ENCODE measurements at places on chromosomes 12 and 14.

- no peak for DNase-seq
Observed at GRCh38 chr14:60276347-60276746, 27.3 kb downstream of the PPM1A start.

DNA sequence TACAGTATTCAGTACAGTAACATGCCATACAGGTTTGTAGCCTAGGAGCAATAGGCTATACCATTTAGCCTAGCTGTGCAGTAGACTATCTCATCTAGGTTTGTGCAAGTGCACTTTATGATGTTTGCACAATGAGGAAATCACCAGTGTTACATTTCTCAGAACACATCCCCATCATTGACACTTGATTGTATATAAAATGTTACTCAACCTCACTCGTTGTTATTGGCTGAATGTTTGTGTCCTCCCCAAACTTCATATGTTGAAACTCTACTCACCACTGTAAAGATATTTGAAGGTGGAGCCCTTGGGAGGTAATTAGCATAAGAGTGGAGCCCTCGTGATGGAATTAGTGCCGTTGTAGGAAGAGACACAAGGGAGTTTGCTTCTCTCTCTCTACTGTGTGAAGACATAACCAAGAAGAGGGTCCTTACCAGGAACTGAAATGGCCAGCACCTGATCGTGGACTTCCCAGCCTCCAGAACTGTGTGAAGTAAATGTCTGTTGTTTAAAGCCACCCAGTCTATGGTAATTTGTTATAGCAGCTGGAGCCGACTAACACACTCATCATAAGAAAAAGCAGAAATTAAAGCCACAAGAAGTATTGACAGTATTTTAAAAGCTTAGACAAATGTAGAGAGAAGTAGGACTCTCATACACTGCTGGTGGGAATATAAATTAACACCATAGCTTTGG is 3.2 kb upstream of the MED13L start:
- no peak for DNase-seq

DNA sequence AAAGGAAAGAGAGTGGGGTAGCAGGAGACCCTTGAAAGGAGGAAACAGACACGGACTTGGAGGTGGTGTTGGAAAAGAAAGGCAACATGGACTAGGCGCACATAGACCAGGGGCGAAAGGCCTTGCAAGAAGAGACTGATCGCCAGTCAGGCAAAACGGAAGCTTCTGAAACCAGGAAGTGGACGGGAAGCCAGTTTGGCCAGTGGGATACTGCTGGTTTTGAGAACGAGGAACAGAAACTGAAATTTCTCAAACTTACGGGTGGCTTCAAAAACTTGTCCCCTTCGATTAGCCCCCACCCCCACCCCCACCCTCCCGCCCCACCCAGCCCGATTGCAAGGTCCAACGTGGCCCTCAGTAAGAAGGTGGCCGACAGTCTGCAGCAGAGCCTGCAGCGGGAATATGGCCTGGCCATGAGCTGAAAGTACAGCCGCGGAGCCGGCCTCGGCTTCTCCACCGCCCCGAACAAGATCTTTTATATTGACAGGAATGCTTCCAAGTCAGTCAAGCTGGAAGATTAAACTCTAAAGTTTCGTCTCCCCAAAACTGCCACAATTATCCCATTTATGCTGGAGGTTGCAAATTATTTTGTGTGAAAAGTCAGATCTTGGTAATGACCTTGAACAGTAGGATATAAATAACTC is 364.7 kb downstream of the BCAT1 start:
- DNase-seq = no peak

GRCh38 chr12:124824195-124824594 is 39.5 kb downstream of the SCARB1 start:
- DNase-seq = no peak

- DNase-seq = no peak
Observed at GRCh38 chr14:99213101-99213500, 58.9 kb downstream of the BCL11B start.

DNA sequence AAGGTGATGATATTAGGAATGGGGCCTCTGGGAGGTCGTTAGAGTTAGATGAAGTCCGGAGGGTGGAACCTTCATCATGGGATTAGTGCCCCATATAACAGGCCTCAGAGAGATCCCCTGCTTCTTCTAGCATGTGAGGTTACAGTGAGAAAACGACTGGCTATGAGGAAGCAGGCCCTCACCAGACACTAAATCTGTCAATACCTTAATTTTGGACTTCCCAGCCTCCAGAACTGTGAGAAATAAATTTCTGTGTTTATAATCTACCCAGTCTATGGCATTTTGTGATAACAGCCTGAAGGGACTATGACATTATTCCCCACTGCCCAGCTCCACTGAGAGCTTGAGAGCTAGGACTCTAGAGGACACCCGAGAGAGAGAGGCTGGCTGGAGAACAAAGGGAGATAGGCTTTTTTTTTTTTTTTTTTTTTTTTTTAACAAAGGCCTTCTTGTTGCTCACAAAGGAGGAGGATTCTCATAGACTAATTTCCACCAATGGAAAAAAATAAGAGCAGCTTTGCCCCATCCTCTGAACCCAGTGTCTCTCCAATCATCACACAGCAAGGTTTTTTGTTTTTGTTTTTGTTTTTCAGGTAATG is 87.8 kb upstream of the EEA1 start:
- no peak for DNase-seq

Measured in lower leg skin (tissue), 4 donors.